ENCODE measurements at places on chromosomes 2 and 18.

DNA sequence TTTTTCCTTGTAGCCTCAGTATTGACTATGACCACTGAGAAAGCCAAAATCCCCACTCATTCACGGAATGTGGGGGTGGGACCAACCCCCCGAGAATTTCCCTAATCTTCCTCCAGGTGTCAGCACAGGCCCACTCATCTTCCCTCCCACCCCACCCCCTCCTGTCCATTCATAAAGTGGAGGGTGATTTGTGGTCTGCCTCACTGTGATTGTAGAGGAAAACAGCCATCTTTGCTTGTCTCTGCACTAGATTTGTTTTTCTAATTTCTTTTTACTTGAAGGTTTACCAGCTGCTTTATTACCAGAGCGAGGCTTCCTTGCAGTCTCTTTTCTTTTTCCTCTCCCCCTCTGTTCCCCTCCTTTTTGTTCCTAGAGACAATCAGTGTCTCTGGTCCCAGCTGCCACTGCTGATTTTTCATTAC, 171.8 kb downstream of the ICOS start:
- DNase-seq, result peak; percentile 77

DNA sequence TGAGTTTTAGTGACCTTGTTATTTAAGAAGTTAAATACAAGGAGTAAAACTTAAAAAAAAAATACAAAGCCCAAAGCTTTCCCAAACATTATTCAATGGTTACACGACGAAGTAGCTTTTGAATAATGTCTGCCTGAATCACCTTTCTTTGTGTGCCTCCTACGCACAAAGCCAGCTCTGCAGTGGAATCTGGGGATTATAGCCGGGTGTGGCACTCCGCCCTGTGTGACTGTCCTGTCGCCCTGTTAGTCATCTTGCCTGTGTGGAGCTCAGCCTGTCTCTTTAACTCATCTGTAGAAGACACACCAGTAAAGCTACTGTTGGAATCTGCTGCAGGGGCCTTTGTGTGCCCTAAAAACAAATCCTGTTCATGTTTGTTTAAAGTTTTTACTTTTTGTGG, 79.4 kb upstream of the TCF7L1 start:
- peak; percentile 64 for DNase-seq

GRCh38 chr2:86485103-86485502, 43.9 kb downstream of the KDM3A start:
- no peak for DNase-seq

GRCh38 chr2:47043142-47043890, 111.8 kb downstream of the STPG4 start:
- DNase-seq, result peak; percentile 96

GRCh38 chr2:224211791-224212190, 172.7 kb upstream of the SERPINE2 start:
- DNase-seq, result no peak

- peak; percentile 59 for DNase-seq
These were observed 292.5 kb upstream of the FAM98A start for GRCh38 chr2:33891616-33892015.

GRCh38 chr2:26002632-26003310, 20.5 kb upstream of the KIF3C start:
- no peak for DNase-seq

DNA sequence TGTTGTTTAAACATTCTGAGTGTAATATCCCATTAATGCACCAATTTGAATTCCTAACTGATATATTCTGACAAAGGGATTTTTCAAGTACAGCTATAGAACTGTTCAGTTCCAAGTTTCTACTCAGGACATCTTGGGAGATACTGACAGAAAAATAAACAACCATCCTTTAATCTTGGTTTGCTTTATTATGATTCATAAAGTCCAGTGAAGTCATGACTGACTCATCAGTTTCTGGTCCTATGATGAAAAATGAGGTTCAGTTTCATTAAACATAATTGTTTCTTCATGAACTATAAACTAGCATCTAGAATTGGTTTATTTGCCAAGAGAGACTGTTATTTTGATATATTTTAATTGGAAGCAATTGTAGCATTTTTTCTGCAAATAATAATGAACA, 896.2 kb downstream of the CCDC85A start:
- DNase-seq, result no peak

GRCh38 chr18:48834413-48835031, 116.2 kb downstream of the SMAD7 start:
- DNase-seq, result peak; percentile 91

DNA sequence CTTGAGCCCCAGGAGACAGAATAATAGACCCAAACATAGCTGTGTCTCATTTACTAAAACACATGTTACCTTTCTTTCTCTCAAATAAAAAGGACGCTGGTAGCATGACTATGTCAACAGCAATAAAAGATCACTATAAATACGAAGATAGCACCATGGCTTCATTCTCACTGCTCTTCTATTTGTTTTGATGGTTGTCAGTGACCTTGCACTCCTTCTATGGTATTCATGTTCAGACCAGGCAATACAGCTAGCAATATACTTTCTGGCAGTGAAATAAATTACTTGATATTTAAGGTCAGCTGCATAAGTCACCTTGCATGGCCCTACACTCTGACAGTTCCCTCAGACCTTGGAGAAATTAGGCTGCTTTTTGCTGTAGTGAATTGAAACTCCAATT, 263.2 kb upstream of the CDH7 start:
- no peak for DNase-seq

DNA sequence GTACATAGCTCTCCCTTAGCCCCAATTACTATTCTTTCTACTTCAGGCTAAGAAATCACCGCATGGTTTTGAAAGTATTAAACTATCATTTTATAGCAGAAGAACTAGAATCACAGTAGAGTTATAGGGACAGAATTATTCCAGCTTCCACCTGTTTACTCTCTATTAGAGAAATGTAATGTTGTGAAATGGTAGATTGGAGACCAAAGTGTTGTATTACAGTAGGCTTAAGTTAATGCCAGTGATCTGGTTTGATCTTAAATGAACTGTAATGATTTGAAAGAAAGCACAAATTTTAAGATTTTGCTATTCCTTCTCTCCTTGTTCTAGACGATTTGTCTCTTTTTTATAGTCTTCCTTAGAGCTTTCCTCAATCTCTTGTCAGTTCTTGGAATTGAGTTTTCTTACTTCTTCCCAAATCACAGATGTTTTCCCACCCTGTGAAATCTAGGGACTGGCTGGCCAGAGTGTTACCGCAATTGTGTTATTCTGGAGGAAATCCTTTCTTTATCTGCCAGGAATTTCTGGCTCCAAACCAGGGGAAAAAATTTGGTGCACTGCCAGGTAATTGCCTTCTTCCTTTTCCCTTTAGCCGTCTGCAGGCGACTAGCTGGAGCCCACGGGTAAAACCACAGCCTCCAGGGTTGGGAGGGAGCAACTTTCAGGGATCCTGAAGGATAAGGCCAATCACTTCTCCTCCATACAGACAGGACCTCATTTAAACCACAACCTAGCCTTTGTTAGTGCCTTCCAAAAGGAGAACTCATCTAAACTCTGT, 51.7 kb downstream of the NOP58 start:
- peak; percentile 97 for DNase-seq

- DNase-seq, result no peak
These were observed 392.1 kb upstream of the HS6ST1 start for GRCh38 chr2:128710729-128711128.

DNA sequence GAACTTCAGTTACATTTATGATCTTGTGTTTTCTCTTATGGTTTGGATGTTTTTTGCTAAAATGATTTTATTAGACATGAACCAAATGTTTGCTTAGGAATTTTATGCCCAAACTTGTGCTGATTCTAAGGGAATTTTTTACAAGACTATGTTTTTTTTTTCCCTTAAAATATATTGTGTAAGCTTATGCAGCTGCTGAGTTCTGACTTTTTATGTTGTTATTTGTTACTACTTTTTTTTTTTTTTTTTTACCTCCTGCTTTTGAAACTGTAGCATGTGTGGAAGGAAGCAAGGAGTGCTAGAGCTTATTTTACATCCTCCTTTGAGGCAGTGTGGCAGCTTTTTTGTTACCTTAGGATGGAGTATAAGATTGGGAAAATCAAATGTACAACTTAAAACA, 6.0 kb upstream of the DNAH7 start:
- DNase-seq, result no peak

GRCh38 chr2:10245661-10246060, 57.0 kb upstream of the HPCAL1 start:
- no peak for DNase-seq

- no peak for DNase-seq
These were observed 230.5 kb downstream of the ZNF521 start for GRCh38 chr18:25121442-25121841.

DNA sequence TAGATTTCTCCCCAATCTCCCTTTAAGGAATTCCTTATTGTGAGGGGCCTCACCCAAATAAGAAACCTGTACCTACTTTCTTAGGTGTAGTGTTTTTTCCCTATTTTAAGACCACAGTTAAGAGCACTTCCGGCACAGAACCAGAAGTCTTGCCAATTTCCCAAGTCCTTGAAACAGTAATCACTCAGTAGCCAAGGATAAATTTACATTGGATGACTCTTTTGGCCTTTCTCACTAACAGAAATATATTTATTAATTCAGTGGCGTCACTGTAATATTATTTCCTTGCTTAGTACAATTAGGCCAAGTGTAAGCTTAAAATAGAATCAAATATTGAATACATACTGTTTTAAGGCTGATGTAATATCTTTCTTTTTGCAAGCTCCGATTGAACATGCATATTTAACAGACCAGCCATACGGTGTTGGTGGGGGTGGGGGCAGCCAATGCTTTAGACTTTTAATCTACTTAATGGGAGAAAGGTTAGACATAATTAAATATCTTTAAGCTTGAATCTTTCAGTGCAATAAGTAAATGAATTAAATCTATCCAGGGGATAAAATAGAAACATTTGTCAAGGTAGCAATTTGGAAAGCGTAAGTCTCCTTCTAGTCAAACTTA, 50.8 kb upstream of the ITGA6 start:
- no peak for DNase-seq

DNA sequence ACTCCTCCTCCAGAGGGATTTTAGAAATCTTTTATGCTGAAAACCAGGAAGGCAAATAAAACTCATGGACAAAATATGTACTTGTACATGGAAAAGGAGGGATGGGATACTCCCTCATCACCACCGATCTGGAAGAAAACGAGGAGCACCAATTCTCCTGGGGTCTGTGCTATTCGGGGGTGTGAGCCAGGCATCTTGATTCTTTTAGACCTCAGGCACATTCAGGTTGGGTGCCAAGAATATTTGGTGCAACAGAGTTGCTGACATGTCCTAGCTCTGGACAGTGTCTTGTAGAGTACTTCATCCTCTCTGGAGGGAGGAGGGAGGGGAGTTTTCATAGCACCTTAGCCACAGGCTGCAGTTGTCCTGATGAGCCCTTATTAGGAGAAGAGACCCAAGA, 163.0 kb downstream of the PRKCE start:
- no peak for DNase-seq

GRCh38 chr2:11329776-11330175, 14.7 kb downstream of the ROCK2 start:
- DNase-seq, result no peak

DNA sequence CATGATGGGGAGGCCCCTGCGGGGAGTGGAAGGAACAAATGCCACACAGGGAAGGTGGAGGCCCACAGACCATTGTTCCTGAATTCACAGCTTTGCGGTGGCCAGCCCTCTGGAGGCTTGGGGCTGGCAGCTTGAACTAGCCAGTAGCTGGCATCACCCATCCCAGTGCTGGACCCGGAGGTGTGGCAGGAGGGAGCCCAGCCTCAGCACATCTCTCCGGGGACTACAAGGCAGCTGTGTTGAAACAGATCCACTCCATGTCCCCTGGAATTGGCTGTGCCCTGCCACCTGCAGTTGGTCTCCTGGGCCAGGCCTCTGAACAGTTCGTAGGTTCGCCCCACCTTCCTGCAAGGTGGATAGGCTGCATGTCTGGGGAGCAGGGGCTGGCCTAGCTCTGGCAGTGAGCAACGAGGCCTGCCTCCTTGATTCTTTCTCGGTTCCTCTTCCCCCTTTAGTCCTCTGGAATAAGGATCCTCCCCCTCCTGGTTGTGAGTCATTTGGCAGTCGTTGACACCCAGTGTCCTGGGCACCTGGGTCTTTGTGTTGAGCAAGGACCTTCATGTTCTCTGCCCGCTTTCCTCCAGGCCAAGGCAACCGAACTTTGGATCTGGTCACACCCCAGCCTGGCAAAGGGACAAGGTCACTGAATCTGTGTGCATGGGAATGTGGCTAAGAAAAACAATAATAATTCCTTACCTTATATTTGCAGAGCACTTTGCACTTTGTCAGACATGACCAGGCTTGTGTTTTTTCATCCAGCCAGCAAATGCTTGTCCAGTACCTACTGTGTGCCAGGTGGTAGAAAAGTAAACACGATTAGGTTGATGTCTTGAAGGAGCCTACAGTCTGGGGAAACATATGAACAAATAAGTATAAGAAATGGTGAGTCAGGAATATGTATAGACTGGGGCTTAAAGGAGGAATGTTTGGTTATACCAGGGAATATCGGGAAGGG, 55.0 kb upstream of the MCFD2 start:
- DNase-seq, result peak; percentile 48

- no peak for DNase-seq
These were observed 211.4 kb upstream of the GYPC start for GRCh38 chr2:126444512-126444911.

- DNase-seq, result no peak
These were observed 41.6 kb downstream of the GFPT1 start for GRCh38 chr2:69345434-69345833.

GRCh38 chr2:202109737-202110184, 36.7 kb downstream of the KIAA2012 start:
- DNase-seq, result peak; percentile 70

DNA sequence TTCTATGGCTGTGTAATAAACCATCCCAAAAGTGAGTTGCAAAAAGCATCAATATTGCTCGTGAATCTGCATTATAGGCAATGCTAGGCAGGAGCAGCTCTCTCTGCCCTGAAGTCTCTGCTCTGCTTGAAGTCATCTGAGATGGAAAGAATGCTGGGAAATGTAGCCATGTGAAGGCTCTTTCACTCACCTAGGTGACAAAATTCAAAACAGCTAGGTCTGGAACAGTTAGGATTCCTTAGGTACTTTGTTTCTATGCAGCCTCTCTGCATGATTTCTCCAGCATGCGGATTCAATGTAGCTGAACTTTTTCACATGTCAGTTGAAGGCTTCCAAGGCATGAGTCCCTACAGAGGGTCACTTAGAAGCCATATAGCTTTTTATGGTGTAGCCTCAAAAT, 1383.7 kb downstream of the LRP1B start:
- no peak for DNase-seq

DNA sequence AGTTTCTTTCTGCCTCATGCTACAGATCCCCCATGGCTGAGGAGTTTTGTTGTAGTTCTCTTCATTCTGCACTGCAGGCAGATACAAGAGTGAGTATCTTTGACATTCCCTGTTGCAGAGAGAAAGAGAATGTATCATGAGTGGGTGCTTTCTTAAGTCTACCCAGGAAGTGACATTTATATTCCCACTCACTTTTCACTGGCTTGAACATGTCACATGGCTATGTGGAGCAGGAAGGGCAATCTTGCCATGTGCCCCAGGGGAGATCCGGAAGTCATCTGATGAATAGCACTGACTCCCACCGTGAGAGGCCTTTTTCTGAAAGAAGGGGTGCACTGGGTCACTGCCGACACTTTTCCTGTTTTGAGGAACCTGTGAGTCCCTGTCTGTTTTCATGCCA, 66.4 kb upstream of the BOD1L2 start:
- DNase-seq, result no peak

Data from astrocyte of the hippocampus (primary cell).